ENCODE measurements at places on chromosomes 12 and 14. TPM values are rescaled to one million over a fixed set of nuclear protein-coding genes. Genes with fewer than 3 reads are reported as not detected.

The AMN1 gene
- polyA plus RNA-seq, result 13.9 TPM

The KRT5 gene
- polyA plus RNA-seq, result not detected

The BEST3 gene
- polyA plus RNA-seq, result 0.82 TPM

The LBHD2 gene
- polyA plus RNA-seq, result 0.82 TPM

The GPD1 gene
- polyA plus RNA-seq, result 139 TPM

The ST8SIA1 gene
- polyA plus RNA-seq, result 2.8 TPM

The ATG2B gene
- 3.8 TPM for polyA plus RNA-seq

The RIN3 gene
- polyA plus RNA-seq, result 7.1 TPM

The TTC8 gene
- polyA plus RNA-seq, result 14.0 TPM

The IL31 gene
- not detected for polyA plus RNA-seq

The ABCD2 gene
- polyA plus RNA-seq, result 0.17 TPM

The KSR2 gene
- 0.34 TPM for polyA plus RNA-seq

The TMCC3 gene
- polyA plus RNA-seq, result 6.7 TPM

The PRKD1 gene
- polyA plus RNA-seq, result 14.0 TPM

The TC2N gene
- 5.8 TPM for polyA plus RNA-seq

The NAA30 gene
- polyA plus RNA-seq, result 9.2 TPM

The C14orf119 gene
- 56.6 TPM for polyA plus RNA-seq

The LHX5 gene
- polyA plus RNA-seq, result not detected

The GALNT6 gene
- 2.1 TPM for polyA plus RNA-seq

Data from kidney (tissue), 22 donors.